ENCODE measurements at places on chromosomes 3 and 15.
A peak's percentile ranks its signal among the peaks of the same experiment; 100 is the strongest.

GRCh38 chr3:365268-365667 is 168.7 kb downstream of the CHL1 start:
- DNase-seq: no peak

GRCh38 chr3:9020426-9020825 is 57.2 kb upstream of the RAD18 start:
- no peak for DNase-seq

GRCh38 chr3:174162550-174162949 is 696.6 kb upstream of the NAALADL2 start:
- DNase-seq: no peak

DNA sequence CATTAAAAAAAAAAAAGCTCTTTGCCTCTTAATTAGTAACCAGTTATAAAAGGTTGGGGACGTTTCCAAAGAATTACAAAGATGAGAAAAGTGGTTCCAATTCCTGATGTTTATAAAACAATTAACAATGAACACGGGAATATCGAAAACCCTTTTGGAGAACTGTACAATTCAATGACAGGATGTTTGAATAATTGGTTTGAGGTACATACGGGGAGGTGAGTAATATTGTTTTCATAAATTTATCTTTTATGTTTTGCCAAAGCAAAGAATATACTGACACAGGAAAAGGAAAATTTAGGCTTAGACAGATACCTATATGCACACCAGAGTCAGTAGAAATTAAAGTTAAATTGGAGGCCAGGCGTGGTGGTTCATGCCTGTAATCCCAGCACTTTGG is 94.6 kb upstream of the LMOD3 start:
- DNase-seq: no peak

- no peak for DNase-seq
These were observed 6.8 kb downstream of the GATM start for GRCh38 chr15:45371546-45371945.

GRCh38 chr3:129036222-129037092 is 24.1 kb upstream of the GP9 start:
- DNase-seq: no peak

- no peak for DNase-seq
These were observed 14.0 kb downstream of the TTC14 start for GRCh38 chr3:180615954-180616353.

DNA sequence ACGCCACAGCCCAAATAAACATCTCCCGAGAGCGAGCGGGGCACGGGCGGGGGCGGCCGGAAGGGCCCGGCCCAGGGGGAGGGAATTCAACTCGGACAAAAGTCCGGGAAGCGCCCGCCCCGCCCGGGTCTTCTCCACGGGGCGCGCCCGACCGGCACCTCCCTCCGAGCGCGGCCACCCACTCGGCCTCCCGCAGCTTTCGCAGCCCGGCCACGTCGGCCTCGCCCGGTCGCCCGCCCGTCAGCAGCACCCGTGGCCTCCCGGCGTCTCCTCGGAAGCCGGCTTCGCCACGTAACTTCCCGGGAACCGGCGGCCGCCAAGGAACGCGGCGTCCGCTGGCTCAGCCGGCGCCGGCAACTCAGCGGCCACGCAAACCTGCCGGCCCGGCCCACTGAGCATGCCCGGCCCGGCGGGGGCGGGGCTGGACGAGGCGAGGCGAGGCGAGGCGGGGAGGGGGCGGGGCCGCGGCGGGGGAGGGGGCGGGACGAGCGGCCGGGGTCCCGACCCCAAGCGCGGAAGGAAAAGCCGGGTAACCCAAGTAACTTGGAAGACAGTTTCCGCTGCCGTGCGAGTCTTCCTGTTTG is at the start of gene TJP1:
TSS of gene TJP1 (minus strand) at position 369 of the 584 bp plus-strand sequence. CDS start 440 bp downstream, outside the sequence.
- DNase-seq: peak; percentile 93

DNA sequence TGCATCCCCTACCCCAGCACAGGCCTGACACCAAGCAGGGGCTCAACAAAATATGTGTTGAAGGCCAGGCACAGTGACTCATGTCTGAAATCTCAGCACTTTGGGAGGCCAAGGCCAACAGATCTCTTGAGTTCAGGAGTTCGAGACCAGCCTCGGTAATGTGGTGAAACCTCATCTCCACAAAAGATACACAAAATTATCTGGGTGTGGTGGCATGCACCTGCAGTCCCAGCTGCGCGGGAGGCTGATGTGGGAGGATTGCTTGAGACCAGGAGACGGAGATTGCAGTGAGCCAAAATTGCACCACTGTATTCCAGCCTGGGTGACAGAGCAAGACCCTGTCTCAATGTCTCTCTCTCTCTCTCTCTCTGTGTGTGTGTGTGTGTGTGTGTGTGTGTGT is 30.7 kb upstream of the CYP11A1 start:
- DNase-seq: no peak

DNA sequence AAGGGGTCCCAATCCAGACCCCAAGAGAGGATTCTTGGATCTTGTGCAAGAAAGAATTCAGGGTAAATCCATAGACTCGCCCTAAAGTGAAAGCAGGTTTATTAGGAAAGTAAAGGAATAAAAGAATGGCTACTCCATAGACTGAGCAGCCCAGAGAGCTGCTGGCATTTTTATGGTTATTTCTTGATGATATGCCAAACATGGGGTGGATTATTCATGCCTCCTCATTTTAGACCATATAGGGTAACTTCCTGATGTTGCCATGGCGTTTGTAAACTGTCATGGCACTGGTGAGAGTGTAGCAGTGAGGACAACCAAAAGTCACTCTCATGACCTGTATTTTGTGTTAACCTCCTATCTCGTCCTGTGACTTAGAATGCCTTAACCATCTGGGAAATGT is 142.2 kb downstream of the DOCK3 start:
- no peak for DNase-seq

GRCh38 chr15:68517285-68517761 is 61.5 kb upstream of the CORO2B start:
- DNase-seq: peak; percentile 86

DNA sequence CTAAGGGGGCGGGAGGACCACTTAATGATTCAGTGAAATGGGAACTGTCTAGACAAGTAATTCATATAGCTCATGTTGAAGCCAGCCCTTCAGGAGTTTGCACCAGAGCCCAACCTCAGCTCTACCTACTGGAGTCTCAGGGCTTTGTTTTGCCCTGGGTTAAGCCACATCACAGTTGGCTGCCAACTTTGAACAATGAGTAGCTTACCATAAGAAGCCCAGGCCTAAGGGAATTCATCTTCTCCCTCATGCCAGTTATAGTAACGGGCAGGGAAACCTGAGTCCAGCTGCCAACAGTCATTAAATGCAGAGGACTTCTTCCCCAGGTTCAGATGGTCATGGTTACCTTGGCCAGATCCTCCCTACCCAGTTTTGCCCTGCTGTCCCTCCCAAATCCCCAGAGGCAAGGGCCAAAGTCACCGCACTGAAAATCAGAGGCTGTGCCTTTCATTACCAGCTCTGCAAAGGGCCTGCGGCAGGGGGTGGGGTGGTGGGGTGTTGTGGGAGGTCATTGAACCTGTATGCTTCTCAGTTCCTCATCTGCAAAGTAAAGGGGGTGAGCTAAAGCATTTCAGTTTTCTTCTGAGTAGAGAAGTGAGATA is 302.2 kb upstream of the NR2E3 start:
- no peak for DNase-seq

GRCh38 chr3:114892131-114892879 is 254.8 kb downstream of the ZBTB20 start:
- DNase-seq: no peak

- no peak for DNase-seq
These were observed 19.5 kb upstream of the MUC20 start for GRCh38 chr3:195701042-195701915.

GRCh38 chr3:53776494-53777101 is 69.6 kb downstream of the CHDH start:
- DNase-seq: no peak

DNA sequence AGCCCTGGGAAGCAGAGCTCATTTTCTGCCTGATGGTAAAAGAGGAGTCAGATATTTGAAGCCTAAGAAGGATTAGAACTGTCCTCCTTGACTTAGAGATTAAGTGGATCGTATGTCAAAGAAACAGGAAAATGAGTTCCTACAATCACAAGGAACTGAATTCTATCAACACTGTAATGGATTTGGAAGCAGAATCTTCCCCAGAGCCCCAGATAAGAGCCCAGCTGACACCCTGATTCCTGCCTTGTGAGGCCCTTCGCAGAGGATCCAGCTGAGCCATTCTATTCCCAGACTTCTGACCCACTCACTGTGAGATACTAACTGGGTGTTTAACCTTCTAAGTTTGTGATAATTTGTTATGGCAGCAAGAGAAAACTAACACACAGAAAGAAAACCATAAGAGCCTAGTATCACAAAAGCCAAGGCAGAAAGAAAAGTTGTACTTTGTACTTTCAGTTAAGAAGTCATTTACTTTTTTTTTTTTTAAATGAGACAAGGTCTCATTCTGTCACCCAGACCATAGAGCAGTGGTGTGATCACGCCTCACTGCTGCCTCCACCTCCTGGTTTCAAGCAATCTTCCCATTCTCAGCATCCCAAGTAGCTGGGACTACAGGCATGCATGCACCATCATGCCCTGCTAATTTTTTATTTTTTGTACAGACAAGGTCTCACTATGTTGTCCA is 61.1 kb upstream of the ZBTB20 start:
- no peak for DNase-seq

GRCh38 chr3:17143893-17144664 is 259.3 kb downstream of the PLCL2 start:
- DNase-seq: no peak

- DNase-seq: no peak
These were observed 4.8 kb upstream of the TCF12 start for GRCh38 chr15:56913670-56914069.

DNA sequence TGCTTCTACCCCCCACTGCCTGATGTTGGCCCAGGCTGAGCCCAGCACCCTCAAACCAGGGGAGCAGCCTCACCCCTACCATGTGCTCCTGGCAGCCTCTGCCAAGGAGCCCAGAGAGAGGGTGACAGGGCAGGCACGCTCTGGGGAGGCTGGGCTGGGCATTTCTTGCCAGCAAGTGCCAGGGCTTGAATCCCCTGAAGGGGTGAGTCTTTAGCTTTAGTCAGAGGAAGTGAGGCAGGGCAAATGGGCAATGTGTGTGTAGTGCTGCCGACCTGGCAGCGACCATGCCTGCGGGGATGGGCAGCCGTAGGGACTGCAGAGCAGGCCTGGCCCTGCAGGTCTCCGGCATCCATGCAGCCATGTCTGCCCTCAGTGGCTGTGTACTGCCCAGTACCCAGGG is 18.1 kb downstream of the DUSP7 start:
- DNase-seq: no peak

DNA sequence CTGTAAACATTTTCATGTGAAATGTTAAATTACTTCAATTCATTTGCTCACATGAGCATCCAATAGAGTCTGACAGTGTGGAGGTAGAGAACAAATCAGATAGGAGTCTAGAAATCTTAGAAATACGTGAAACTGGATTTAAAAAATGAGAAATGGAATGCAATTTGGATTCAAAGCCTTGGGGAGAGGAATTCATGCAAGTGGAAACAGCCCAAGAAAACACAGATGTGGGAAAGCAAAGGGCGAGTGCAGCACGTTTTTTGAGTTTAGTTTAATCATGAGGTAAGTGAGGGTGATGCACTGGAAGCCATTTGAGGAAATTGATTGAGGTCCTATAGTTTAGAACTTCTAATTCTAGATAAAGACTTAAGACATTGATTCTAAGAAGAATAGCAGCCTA is 434.7 kb downstream of the C3orf38 start:
- DNase-seq: no peak

GRCh38 chr15:68972201-68973065 is 42.1 kb upstream of the NOX5 start:
- DNase-seq: no peak

DNA sequence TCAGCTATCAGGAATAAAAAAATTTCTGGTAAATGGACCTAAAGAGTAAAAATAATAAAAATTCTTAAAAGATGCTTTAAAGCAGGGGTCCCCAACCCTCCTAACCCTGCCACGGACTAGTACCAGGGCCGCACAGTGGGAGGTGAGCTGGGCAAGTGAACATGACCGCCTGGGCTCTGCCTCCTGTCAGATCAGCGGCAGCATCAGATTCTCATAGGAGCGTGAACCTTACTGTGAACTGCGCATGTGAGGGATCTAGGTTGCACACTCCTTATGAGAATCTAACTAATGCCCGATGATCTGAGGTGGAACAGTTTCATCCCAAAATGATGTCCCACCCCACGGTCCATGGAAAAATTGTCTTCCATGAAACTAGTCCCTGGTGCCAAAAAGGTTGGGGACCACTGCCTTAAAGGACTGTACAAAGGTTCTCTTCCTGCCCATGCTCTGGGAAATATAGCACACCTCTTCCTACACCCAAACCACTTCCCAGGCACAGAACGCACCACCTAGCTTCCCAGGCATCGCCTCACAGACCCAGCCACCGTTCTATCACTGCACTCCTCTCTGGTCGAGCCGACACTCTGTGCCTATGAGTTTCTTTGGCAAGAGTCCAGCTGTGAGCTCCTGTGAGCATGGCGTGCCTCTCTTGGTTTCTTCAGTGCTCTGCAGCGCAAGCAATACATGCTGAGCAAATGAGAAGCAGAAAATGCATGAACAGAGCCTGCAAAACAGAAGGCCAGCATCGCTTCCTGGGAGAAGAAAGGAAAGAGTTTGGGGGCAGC is 104.9 kb downstream of the OCA2 start:
- no peak for DNase-seq

- DNase-seq: no peak
These were observed 231.2 kb downstream of the BBX start for GRCh38 chr3:107753976-107754375.

GRCh38 chr3:38054499-38055001 is 15.5 kb downstream of the DLEC1 start:
- DNase-seq: no peak

GRCh38 chr15:45869034-45869668 is 234.3 kb downstream of the SQOR start:
- no peak for DNase-seq

DNA sequence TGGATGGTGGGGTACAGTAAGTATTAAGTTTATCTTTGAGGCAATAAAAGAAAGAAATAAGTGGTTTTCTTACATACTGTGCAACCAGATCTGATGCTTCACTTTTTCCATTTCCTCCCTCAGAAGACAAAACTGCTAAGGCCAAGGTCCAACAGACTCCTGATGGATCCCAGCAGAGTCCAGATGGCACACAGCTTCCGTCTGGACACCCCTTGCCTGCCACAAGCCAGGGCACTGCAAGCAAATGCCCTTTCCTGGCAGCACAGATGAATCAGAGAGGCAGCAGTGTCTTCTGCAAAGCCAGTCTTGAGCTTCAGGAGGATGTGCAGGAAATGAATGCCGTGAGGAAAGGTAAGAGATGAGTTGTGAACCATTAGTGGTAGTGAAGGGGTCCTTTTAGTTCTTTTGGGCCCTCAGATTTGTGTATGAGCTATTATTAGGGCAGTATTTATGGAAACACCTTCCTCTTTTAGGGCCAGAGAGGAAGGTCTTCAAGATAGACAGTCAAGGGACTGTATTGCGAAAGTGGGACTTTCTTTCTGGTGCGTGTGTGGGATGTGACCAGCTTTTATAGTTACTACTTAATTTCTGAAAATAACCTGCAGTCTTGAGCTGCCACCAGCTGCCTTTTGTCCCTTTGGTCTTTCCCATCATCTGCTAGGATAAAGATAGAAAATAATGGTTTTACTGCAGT is 4.6 kb downstream of the ALAS1 start:
- DNase-seq: no peak

GRCh38 chr3:177211503-177212277 is 14.4 kb upstream of the TBL1XR1 start:
- DNase-seq: no peak

Data from osteocyte (in vitro differentiated cells).